Activated CD8-positive, alpha-beta memory T cell treated with anti-CD3 and anti-CD28 coated beads for 4 hours (primary cell): ENCODE measurements at places on chromosomes 2 and 18.

- no peak for DNase-seq
Observed at GRCh38 chr2:129813404-129813803, 166.1 kb upstream of the RAB6C start.

- no peak for DNase-seq
Observed at GRCh38 chr2:69977906-69978482, 16.6 kb upstream of the ASPRV1 start.

- no peak for DNase-seq
Observed at GRCh38 chr2:119760237-119760955, 674 bp downstream of the PTPN4 start.

- DNase-seq: peak; percentile 22
Observed at GRCh38 chr2:121076885-121077549, 208.0 kb downstream of the TFCP2L1 start.

- DNase-seq: no peak
Observed at GRCh38 chr2:32222966-32223365, 41.7 kb downstream of the NLRC4 start.

DNA sequence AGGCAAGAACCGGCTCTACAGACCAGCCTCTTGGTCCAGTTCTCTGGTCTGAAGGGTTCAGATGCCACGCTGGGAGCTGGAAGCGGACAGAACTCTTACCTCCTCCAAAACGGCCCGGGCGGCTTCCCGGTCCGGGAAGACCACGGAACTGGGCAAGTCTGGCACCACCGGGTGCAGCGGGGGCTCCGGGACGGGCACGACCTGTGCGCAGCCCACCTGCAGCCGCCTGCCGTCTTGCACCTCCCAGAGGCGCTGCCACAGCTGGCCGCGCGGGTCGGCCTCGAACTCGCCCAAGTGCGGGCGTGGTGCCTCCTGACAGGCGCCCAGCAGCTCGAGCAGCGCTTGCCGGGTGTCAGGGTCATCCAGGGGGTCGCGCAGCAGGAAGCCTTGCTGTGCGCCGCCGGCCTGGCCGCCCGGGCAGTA, 773 bp downstream of the CMPK2 start:
- no peak for DNase-seq

DNA sequence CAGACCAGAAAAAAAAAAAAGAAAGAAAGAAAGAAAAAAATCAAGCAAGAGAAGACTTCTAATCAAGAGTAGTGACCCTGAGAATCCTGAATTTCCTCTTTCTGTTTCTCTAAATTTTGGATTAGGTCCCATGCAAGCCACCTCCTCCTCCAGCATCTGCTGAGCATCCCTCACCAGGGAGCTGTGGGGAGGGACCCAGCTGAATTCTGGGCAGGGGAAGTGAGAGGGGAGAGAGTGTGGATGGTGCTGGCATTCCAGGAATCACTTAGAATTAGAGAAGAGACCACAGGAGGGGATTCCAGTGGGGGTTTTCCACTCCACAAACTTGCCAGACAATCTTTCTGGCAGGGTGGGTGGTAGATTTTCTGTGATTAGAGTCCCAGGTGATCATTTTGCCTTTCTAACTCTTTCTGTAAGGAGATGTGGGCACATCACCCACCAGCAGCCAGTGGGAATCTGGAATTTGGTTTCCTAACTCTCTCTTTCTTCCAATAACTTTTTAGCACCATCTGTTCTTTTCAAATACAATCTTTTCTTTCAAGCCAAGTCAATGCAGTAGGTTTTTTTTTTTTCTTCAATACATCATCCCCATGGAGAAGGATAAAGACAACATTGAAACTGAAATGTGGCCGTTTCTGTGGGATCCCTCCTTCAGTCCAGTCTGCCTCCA, 279.2 kb downstream of the CLIP4 start:
- DNase-seq: no peak

GRCh38 chr18:61765097-61765496, 127.7 kb downstream of the RNF152 start:
- DNase-seq: no peak

- DNase-seq: no peak
Observed at GRCh38 chr2:27096748-27097297, 10.3 kb downstream of the KHK start.

- no peak for DNase-seq
Observed at GRCh38 chr18:58862356-58862755, 2.3 kb upstream of the ZNF532 start.

DNA sequence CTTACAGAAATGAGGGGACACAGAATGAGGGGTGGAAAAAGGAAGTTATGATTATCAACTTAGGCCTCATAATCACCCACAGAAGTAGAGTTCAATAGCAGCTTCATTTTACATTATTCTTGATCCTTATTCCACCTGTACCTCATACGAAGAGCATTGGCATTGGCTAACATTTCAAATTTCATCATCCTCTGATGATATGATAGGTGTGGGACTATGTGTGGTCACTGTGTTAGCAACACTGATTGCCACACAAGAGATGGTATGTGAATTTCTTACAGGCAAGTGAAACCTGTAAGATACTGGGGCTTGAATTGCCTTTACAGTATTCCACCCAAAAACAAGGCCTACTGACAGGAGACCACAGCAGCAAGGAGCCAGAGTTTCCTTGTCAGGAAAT, 14.0 kb upstream of the HAT1 start:
- no peak for DNase-seq

- DNase-seq: no peak
Observed at GRCh38 chr18:25818505-25818904, 271.9 kb downstream of the SS18 start.

DNA sequence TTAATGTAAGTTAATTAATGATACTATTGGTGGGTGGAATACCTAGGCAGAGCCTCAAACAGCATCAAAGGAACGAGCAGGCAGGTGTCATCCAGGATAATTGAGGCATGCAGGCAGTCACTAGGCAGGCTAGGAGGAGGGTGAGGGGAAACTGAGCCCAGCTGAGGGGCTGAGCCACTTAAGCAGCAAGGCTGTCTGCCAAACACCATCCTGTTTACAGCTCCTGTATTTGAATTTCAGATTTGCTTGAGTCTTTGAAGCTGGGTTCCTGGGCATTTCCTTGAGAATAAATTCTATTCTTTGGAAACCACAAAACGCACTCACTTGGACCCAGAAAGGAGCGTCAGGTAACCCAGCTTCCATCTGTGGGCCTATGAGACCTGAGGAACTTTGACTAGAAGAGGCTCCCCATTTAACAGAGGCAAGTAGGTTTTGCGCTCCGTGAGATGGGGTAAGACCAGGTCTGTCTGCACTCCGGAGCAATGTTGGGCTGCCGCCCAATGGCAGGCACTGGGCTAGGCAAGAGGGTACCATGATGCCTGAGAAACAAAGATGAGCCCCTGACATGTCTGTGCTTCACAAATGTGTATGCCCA, 2.0 kb downstream of the EDAR start:
- no peak for DNase-seq

- DNase-seq: no peak
Observed at GRCh38 chr2:126908721-126909177, 10.1 kb downstream of the TEX51 start.

DNA sequence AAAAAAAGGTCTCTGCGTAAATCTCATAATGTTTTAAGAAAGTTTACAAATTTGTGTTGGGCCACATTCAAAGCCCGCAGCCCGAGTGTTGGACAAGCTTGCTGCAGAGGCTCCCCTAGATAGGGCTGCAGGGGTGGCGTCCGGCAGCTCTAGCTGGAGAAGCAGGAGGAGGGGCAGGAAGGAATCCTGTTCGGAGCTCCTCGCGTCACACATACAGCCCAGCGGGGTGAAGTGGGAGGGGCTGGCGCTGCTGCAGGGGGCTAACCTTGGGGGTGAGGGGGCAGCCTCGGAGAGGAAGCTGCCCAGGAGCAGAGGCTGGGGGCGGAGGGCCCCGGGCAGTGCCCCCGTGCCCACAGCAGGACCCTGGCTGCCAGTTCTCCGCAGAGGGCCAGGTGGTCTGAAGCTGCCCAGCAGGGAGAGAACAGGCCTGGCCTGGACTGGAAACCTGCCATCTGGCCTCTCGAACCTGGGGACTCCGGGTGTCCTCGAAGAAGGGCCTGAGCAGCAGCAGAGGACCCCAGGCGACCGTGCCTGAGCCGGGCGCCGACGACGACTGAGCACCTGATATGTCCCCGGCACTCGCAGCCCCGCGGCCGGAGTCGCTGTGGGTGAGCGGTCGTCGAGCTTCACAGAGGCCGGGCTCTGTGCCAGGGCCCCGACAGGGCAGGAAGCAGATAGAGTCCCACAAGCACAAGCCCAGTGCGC, 2.6 kb upstream of the GPR35 start:
- DNase-seq: peak; percentile 23

- no peak for DNase-seq
Observed at GRCh38 chr2:238667008-238667407, 180.9 kb upstream of the TWIST2 start.

GRCh38 chr18:356778-357177, 88.9 kb upstream of the THOC1 start:
- DNase-seq: no peak

- no peak for DNase-seq
Observed at GRCh38 chr18:23958036-23958435, 56.5 kb upstream of the TTC39C start.

GRCh38 chr2:6852195-6852594, 13.5 kb downstream of the CMPK2 start:
- no peak for DNase-seq

DNA sequence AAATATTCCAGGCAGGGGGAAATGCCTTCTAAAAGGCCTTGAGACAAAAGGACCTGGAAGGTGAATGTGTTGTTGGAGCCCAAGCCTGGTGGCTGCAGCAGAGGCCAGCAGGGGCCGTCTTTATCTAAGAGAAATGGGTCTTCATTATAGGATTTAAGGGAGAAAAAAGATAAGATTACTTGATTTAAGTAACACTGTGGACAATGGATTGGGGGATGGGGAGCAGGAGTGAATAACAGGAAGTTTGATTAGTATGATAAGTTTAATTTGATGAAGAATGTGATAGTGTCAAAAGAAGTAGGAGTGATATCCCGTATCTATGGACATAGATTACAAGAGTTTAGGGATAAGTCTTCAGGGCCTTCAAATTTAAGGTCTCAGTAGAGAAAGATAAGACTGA, 64.2 kb downstream of the WDR75 start:
- no peak for DNase-seq

- DNase-seq: no peak
Observed at GRCh38 chr2:238290091-238290509, 1.7 kb upstream of the PER2 start.

DNA sequence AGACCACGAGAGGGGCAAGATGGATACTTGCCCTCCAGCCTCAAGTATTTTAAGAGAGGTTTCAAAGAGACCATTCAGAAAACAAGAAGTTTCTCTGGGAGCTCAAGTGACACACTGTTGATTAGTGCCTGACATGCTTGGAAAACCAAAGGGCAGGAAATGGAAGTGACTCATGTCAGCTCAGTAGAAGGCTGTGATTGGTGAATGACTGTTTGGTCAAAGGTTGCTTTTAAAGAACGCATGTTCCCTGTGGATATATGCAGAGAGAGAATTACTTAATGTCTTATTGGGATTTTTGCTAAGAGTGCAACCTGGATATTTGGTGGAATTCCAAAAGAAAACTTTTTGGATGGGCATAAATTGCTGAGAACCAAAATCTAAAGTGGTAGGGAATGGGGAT, 549.9 kb downstream of the XIRP2 start:
- DNase-seq: no peak

DNA sequence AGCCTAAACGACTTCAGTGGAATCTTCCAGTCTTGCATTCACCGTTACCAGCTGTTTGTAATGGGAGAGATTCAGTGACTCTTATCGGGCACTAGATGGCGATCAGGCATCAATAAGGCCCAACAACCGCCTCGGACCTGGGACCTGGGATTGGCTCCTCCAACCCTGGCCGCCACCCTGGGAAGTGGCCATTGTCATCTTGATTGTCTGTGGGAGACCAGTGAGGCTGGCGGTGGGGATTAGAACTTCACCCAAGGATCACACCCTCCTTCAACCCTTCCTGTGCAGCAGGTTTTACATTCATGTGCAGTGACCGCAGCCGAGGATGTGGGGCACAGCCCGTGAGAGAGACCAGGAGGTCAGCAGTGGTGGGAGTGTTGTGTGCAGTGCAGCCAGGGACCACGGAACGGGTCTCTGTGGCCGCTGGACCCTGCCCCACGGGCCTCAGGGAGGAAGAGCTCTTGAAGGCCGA, 85.3 kb downstream of the SPP2 start:
- no peak for DNase-seq

DNA sequence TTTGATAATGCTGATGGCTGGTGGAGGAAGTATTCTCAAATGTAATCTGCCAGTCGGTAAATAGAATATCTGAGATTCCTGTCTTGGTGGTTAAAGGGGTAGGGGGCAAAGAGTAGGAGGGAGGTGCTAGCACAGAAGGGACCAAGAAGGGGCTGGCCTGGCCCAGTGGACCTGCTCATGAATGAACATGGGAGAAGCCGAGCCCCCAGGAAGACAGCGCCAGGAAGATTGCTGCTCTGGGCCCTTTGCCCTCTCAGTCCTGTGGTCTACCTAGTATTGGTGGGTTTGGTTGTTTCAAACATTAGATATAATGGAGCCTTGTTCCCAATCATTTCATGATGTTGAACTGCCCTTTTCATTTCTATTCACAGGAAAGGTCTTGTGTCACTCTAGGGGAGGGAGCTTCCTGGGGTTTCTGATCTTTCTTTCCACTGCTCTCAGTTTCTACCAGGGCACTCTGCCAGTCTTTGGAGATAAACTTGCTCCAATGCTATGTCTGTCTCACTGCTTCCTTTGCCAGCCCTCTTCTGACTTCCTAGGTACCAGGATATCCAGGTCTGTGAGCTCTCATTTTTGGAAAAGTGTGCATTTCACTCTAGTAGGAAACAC, 5.3 kb upstream of the MOCOS start:
- DNase-seq: no peak

GRCh38 chr2:238995634-238996033, 147.7 kb downstream of the TWIST2 start:
- no peak for DNase-seq

- no peak for DNase-seq
Observed at GRCh38 chr2:7683196-7683595, 766.0 kb downstream of the RNF144A start.

- DNase-seq: no peak
Observed at GRCh38 chr2:178105566-178105965, 6.7 kb upstream of the RBM45 start.

- DNase-seq: no peak
Observed at GRCh38 chr2:235986361-235986760, 181.8 kb downstream of the GBX2 start.

DNA sequence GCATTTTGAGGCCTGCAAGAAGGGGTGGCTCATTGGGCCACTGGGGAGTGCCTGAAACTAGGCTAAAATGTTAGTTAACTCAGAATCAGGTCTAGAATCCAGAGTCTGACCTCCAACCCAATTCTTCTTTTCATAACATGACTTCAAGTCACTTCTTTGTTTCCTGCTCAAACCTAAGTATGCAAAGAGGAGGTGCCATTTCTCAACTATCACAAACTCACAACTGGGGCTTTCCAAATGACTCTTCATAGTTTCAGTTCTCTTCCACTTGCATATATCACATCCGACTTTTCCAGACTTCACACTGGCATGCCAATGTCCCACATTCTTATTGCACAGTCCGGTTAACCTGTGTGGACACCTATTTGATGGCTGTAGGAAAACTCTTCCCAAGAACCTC, 211.6 kb downstream of the TCF4 start:
- no peak for DNase-seq
